ENCODE measurements at places on chromosomes 7 and 10.

GRCh38 chr10:118767297-118768040, 12.7 kb upstream of the CACUL1 start:
- no peak for DNase-seq
- H3K27me3 ChIP-seq, result no peaks in the 10 kb centered on the region
- H3K36me3 ChIP-seq, result no peaks in the 10 kb centered on the region

DNA sequence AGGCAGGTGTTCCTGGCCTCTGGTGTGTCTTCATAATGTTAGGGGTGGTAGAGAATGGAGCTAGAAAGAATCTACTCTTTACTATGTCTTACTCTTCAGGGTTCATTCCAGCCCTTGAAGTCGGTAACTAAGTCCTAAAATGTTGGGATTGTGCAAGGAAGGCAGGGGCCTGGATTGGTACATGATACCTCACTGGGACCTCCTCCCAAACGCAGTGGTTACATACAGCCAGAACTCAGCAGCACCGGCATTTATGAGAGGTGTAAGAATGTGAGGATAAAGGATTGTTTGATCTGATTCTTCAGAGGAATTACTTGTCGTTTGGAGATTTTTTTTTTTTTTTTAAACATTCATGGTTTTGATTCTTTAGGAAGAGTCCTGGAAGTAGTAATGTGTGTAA, 6.9 kb downstream of the COMTD1 start:
- peak overlapping the region; percentile 60 for H3K27ac ChIP-seq
- H3K4me1 ChIP-seq, result peaks cover 35% of the 10 kb centered on the region
- H3K27me3 ChIP-seq, result no peaks in the 10 kb centered on the region
- H3K36me3 ChIP-seq, result peaks cover 28% of the 10 kb centered on the region
- H3K4me3 ChIP-seq, result no peak overlapping the region
- DNase-seq, result no peak

- no peak overlapping the region for H3K4me3 ChIP-seq
- no peaks in the 10 kb centered on the region for H3K36me3 ChIP-seq
- H3K27ac ChIP-seq, result no peak overlapping the region
- DNase-seq, result no peak
Observed at GRCh38 chr7:136058546-136058945, 81.4 kb upstream of the MTPN start.

DNA sequence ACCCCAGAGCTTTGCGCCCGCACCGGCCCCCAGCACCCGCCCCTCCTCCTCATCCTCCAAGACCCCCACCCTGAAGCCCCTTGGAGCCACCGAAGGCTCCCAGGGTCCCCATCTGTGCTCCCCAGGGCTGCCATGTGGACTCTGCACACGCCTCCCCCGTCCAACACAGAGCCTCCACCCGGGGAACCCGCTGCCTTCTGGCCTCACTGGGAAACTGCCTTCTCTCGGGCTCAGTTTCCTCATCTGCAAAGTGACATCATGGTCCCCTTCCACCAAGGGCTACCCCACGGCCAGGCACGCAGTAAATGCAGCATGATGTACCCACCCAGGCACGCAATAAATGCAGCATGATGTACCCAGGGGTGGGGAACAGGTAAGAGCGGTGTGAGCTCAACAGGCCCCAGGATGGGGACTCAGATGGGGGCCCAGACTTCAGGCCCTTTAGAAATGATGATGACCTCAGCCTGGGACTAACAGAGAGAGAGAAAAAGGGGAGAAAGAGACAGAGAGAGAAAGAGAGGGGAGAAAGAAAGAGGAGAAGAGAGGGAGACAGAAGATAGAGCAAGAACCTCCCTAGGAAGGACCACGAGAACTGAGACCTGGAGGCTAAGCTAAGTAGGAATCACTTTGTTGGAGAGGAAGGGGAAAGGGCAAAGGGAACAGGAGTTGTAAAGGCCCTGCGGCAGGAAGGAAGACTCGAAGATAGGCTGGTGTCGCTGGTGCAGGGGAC, 2.5 kb upstream of the MICALL2 start:
- H3K27ac ChIP-seq, result peak overlapping the region; percentile 2
- peaks cover 6% of the 10 kb centered on the region for H3K4me1 ChIP-seq
- H3K27me3 ChIP-seq, result peaks cover 8% of the 10 kb centered on the region
- no peaks in the 10 kb centered on the region for H3K36me3 ChIP-seq
- no peak overlapping the region for H3K4me3 ChIP-seq

DNA sequence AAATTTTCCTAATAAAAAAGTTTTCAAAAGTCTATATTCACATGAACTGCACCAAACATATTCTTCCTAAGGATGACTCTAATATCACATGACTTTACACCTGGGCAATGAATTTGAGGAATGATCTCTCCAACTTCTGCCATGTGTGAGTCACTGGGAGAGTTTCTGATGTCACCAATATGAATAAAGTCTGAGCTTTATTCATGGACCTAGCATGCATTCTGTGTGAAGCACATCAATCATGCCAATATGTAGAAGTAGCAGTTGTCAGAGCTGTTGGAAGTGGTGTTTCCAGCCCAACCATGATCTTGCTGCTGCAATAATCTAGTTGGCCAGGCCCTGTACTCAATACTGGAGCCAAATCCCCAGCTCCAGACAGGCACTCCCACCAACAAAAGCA, 91.7 kb upstream of the IFRD1 start:
- DNase-seq, result no peak
- peaks cover 12% of the 10 kb centered on the region for H3K4me1 ChIP-seq
- no peak overlapping the region for H3K4me3 ChIP-seq
- H3K27ac ChIP-seq, result no peak overlapping the region
- H3K27me3 ChIP-seq, result no peaks in the 10 kb centered on the region
- no peaks in the 10 kb centered on the region for H3K36me3 ChIP-seq

GRCh38 chr10:124044143-124044862, 49.1 kb downstream of the CHST15 start:
- peaks cover 13% of the 10 kb centered on the region for H3K4me1 ChIP-seq
- H3K36me3 ChIP-seq, result peaks cover 1% of the 10 kb centered on the region
- no peak overlapping the region for H3K4me3 ChIP-seq
- H3K27me3 ChIP-seq, result peaks cover 9% of the 10 kb centered on the region

DNA sequence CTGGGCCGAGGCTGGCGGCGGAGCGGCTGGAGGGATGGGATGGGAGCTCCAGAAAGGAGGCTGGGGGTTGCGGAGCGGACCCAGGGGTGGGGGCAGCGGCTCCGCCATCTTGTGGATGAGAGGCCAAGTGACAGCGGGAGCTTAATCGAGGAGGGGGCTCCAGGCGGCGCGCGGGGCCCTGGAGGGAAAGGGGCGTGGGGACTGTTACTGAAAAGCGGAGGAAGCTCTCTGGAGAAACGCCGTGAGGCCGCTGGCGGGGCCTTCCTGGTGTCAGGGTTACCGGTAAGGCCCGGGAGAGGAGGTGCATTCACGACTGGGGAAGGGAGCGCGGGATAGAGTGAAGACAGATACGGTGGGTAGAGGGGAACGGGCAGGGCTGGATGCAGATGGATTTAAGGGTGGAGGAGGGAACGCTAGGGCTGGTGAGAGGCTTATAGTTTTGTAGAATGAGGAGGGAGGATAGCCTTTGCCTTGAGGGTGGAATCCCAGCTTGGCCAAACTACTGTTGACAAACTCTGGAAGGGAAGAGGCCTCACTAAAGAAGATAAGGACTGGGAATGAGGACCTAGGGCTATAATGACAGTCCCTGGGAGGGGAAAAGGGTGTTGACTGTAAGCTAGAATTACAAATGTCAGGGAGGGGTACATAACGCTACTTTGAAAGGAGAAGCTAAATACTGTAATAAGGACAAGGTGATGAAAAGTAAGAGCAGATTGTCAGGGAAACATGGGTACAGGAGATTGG, 535 bp downstream of the BTRC start:
- peak overlapping the region; percentile 95 for H3K4me3 ChIP-seq
- peak overlapping the region; percentile 93 for H3K27ac ChIP-seq
- peaks cover 6% of the 10 kb centered on the region for H3K36me3 ChIP-seq
- peaks cover 20% of the 10 kb centered on the region for H3K4me1 ChIP-seq
- peaks cover 7% of the 10 kb centered on the region for H3K27me3 ChIP-seq
- peak; percentile 63 for DNase-seq

GRCh38 chr7:127550247-127550646, 35.1 kb downstream of the GCC1 start:
- no peak for DNase-seq
- no peak overlapping the region for H3K4me3 ChIP-seq
- H3K4me1 ChIP-seq, result no peaks in the 10 kb centered on the region
- peaks cover 4% of the 10 kb centered on the region for H3K36me3 ChIP-seq

- H3K36me3 ChIP-seq, result peaks cover 27% of the 10 kb centered on the region
- no peak overlapping the region for H3K27ac ChIP-seq
Observed at GRCh38 chr10:96622013-96622787, 35.4 kb upstream of the TM9SF3 start.

DNA sequence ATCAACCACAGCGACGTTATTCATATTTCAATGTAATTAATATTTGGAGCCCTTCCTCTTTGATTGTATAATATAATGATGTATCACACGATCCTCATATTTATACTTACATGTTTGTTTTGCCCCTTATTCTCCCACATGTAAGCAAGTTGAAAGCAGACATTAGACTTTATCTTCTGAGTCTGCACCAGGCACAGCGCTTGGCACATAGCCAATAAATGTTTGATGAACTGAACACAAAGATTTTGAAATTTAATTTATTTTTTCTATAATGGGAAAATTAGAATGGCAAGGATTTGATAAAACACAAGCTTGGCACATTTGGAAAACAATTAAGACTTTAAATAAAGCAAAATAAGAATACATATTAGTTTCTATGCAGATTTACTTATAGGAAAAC, 31.6 kb downstream of the ZFAND4 start:
- no peak for DNase-seq
- no peaks in the 10 kb centered on the region for H3K4me1 ChIP-seq
- no peak overlapping the region for H3K4me3 ChIP-seq
- no peaks in the 10 kb centered on the region for H3K27me3 ChIP-seq
- peaks cover 14% of the 10 kb centered on the region for H3K36me3 ChIP-seq

DNA sequence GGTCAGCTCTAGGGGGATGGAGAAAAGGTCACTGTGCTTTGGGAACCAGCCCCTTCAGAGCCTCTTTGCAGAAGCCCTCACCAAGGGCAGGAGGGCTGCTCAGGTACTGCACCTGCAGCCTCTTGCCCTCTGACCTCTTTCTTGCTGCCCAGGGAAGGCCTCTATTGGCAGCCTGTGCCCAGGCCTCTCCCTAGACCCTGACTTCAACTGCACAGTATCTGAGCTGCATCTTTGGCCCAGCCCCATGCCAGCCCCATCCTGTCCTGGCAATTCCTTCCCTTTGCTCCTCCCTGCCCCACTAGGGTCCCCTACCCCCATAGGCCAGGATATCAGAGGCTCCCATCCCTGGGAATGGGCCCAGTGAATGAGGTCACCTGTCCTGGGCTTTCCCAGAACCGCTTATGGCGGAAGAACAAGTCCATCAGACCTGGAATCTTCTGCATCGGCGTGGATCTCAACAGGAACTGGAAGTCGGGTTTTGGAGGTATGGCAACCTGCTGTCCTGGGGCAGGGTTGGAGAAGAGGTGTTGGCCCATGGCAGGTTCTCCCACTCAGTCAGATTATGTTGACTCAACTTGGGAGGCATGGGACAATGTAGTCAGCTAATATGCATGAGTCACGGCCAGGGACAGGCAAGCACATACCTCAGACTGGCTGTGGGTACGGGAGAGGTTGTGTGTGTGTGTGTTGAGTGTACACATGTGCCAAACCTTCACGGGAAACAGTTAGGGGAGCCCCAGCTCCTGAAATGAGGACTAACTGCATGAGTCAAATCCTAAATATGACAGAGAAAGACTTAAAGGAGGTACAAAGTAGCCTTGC, 17.1 kb upstream of the CPA1 start:
- H3K4me1 ChIP-seq, result peaks cover 28% of the 10 kb centered on the region
- H3K27me3 ChIP-seq, result no peaks in the 10 kb centered on the region
- H3K27ac ChIP-seq, result peak overlapping the region; percentile 51
- DNase-seq, result no peak

GRCh38 chr7:32335107-32335506, 155.1 kb downstream of the LSM5 start:
- peaks cover 17% of the 10 kb centered on the region for H3K27me3 ChIP-seq
- no peak overlapping the region for H3K27ac ChIP-seq
- DNase-seq, result no peak
- no peak overlapping the region for H3K4me3 ChIP-seq

- no peak for DNase-seq
- peak overlapping the region; percentile 85 for H3K27ac ChIP-seq
- H3K27me3 ChIP-seq, result no peaks in the 10 kb centered on the region
- H3K36me3 ChIP-seq, result peaks cover 11% of the 10 kb centered on the region
- no peak overlapping the region for H3K4me3 ChIP-seq
Observed at GRCh38 chr7:36943591-36944435, 219.5 kb upstream of the AOAH start.

DNA sequence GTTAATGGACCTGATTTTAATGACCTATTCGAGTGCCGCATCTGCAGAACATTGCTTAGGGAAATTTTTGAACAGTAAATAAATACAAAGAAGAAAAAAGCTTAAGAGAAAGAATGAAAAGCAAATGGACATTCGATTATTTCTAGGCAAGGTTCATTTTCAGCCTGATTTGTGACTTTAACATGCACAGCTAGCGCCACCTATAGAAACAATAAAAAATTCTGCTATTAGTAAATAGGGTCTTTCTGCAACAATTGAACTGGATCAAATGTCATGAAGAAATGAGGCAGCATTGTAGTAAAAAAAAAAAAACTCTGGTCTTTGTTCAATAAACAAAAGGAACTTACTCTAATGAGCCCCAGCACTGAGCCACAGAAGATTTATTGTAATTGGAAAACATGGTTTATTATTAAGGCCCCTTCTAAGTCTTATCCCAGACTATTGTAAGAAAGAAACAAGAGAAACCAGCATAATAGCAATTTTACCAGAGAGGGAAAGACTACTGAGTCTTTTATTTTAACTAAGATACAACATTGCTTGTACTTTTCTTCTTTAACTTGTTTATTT, 41.4 kb upstream of the GHITM start:
- DNase-seq, result no peak
- H3K4me3 ChIP-seq, result no peak overlapping the region
- no peak overlapping the region for H3K27ac ChIP-seq
- H3K4me1 ChIP-seq, result peaks cover 4% of the 10 kb centered on the region
- peaks cover 6% of the 10 kb centered on the region for H3K27me3 ChIP-seq

DNA sequence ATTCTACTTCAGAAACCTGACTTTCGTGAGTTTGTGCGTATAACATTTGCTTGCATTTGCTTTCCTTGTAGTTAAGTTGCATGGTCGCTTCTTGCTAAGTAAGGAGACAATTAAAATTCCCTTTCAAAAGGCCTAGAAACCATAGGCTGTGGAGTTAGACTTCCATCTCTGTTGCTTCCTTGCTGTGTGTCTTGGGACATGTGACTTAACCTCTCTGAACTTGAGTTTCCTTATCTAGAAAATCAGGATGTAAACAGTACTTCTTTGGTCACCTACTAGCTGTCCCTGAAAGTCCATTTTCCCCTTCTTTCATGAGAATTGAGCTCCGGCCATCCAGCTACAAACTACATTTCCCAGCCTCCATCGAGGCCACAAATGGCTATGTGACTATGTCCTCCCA, 89.2 kb downstream of the ITIH5 start:
- H3K4me3 ChIP-seq, result no peak overlapping the region
- H3K4me1 ChIP-seq, result no peaks in the 10 kb centered on the region
- DNase-seq, result no peak
- no peak overlapping the region for H3K27ac ChIP-seq
- H3K36me3 ChIP-seq, result no peaks in the 10 kb centered on the region

- H3K27me3 ChIP-seq, result peaks cover 14% of the 10 kb centered on the region
- peaks cover 2% of the 10 kb centered on the region for H3K4me1 ChIP-seq
- no peaks in the 10 kb centered on the region for H3K36me3 ChIP-seq
- H3K27ac ChIP-seq, result no peak overlapping the region
- DNase-seq, result peak; percentile 16
- H3K4me3 ChIP-seq, result no peak overlapping the region
Observed at GRCh38 chr10:30671026-30671616, 41.6 kb upstream of the LYZL2 start.
